ENCODE measurements at places on chromosomes 5 and 9. TPM values are rescaled to one million over a fixed set of nuclear protein-coding genes. Genes with fewer than 3 reads are reported as not detected.

DNA sequence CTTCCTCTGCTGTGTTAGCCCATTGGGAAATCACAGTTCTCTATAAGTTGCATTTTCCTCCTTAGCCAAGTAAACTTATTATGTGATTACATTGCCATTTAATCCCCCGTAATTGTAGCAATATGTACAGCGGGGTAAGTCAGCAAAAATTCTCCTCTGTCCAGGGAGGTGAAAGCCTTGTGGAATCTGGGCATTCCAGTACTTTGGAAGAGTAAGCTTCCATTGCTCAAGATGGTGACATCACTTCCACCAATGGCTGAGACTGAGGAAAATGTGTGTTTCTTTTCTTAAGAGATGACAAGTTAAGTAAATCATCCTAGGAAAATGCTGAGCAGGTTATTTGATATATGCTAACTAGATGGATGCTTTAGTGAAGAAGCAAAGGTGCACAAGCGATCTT, 436.7 kb downstream of the CETN3 start:
- no peak for DNase-seq

- peak; percentile 21 for DNase-seq
Measured at GRCh38 chr9:112793213-112793810, 42.8 kb downstream of the SNX30 start.

GRCh38 chr9:127679506-127679905, 27.3 kb upstream of the CFAP157 start:
- DNase-seq, result no peak

The ARSI gene
- polyA plus RNA-seq, result 2.6 TPM

The PIP5KL1 gene
- polyA plus RNA-seq, result 1.4 TPM

Measured in left kidney (tissue), 8 donors.